ENCODE measurements at places on chromosomes 3 and 15.

GRCh38 chr3:133595341-133595740 lies 21.9 kb downstream of the CDV3 start:
- no peak for DNase-seq

GRCh38 chr3:28934126-28934813 lies 346.6 kb upstream of the RBMS3 start:
- no peak for DNase-seq

GRCh38 chr3:147945968-147946519 lies 536.9 kb downstream of the ZIC1 start:
- no peak for DNase-seq

DNA sequence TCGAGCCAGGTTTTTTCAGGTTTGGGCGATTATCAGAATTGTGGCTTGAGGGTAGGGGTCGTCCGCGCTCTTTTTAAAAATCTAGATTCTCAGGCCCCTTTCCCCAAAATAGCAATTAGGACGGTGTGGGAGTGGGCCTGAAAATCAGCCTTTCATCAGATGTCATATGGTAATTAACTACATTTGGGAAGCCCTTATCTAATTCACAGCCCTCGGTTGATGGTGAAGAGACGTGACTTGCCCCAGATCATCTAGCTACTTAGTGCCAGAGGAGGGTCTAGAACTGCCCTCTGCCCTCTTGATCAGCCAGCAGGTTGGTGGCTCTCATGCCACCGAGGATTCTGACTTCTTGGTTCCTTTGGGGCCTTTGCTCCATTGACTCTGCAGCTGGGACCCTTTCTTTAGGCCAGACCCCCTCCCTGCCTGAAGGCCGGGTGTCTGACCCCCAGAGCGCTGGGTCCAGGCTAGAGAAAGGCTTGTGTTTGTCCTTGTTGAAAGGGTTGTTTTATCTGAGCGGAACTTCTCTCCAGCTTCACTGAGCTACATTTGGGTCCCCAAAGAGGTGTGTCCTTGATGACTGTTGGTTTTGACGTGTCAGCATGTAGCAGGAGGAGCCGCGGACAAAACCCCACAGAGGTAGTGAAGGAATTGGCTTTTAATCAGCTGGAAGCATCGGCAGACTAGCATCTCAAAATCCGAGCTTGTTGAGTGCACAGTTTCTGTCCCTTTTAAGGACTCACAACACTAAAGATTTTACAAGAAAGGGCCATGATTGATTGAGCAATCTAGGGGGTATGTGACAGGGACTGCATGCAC lies 857 bp downstream of the AEN start:
- peak; percentile 66 for DNase-seq

GRCh38 chr15:64013179-64014062 lies 32.9 kb downstream of the DAPK2 start:
- DNase-seq: no peak

- no peak for DNase-seq
Measured at GRCh38 chr15:44096596-44096995, 98.5 kb downstream of the FRMD5 start.

DNA sequence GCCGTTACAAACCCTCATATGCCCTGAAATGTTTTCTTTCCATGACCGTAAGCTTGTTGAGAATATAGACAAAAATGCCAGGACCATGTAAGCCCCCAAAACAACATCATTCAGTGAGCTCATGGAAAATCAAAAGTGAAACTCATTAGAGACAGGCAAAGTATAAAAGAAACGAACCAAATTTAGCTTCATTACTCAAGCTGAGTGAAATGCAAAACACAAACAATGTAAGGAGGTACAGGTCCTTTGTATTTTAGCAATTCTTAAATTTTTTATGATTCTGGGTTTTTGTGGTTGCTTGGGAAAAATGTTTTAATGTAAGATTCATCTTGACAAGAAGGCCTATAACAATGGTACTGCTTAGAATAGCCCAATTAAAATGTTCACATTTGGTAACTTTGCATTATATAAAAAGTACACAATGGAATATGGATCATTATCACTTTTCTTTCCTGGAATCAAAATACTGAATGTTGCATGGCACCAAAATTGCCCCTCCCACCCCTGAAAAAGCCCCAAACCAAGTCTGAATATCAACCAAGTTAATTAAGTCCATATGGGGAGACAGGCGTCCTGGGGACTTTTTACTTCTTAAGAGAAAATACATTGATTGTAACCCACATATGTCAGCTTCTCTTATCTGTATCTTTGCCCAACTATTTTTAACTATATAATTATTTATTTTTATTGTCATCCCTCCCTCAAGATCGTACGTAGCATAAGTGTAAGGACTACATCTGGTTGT lies 247.7 kb upstream of the CDIN1 start:
- DNase-seq: no peak

- no peak for DNase-seq
Measured at GRCh38 chr3:148600902-148601765, 96.6 kb upstream of the AGTR1 start.

DNA sequence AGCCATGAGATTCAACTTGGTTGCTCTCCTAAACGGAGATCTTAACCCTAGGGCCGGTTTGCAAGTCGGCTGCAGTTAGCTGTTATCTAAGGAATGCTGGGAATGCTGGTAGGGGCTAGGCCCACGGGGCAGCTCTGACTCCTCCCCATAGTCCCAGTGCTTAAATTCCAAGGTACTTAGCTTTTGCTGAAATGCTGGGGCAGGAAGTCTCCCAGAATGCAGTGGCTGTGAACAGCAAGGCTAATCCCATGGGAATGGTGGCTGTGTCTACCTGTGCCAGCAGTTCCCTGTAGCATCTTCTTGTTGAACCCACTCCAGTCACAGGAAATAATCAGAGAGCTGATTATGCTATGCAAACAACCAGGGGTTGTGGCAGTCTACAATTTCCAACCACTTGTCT lies 102.5 kb upstream of the TJP1 start:
- DNase-seq: no peak

DNA sequence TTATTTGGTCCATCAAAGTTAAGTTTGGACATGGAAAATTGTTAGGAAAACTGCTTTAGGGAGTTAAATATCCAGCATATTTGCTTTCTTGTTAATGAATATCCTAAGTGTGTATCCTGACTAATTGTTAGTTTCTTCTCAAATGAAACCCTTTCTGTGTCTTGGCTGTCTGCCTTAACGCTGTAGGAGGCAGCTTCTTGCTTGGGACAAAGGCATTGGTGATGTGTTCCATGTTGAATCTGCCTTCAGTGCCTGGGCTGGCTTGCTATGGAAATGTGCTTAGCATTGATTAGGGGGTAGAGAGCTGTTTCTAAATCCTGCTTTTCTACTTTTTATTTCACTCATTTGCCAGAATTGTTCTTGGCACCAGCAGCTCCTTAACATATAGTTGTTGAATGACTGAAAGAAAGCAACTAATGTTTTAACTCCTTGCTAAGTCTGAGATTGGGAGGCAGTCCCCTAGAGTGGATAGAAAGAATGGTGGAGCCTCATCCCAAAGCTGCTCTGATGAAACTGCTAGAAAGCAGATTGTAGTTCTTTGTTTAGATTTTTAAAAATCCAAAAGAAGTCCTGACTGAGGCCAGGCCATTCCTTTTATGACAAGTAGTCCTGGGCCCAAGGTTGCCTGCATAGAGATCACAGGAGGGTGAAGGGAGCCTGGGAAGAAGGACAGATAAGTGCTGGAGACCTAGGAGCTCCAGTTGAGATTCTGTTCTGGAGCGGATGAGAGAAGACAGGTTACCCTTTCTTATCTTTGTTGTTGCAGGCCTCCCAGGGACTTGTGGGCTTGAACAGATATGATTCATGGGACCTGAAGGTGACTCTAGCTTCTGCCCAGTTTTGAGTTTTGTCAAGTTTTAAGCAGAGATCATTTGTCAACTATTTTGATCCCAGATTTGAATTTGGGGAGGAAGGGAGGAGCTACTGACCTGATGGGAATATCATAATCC lies 39.3 kb downstream of the OXNAD1 start:
- DNase-seq: no peak

- no peak for DNase-seq
Measured at GRCh38 chr15:39491886-39492490, 88.9 kb upstream of the THBS1 start.

All from CD8-positive, alpha-beta T cell (primary cell).